ENCODE measurements at places on chromosomes 13 and 19.

DNA sequence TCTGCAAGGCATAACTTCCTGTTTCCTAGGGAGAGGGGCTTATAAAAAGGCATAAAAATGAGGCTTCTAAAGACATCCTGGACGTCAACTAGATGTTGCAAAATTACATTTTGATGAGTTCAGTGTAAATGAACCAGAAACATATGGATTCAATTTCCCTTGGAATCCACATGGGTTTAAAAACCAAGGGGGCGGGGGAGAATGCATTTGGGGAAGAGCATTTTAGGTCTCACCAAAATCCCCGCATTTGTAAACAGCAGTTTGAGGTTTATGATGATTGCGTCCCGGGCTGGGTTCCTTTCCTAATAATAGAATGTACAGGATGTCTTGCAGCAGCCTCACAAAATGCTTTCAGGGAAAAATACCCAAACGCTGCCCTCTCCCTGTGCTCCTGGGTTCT lies 407.8 kb downstream of the ZNF536 start:
- DNase-seq: no peak

DNA sequence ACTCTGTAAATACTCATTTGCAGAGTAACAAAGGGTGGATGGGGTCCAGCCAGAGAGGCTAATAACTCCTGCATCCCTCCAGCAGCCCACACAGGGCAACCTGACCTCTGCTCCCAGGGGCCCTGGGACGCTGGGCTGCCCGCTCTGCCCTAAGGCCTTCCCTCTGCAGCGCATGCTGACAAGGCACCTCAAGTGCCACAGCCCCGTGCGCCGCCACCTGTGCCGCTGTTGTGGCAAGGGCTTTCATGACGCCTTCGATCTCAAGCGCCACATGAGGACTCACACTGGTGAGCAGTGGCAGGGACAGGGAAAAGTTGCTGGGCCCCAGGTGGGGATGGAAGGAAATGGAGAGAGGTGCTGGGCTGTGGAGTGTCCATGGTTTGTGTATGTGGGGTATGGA lies 1.7 kb downstream of the OVOL3 start:
- DNase-seq: no peak

GRCh38 chr19:1387684-1388636 lies 4.3 kb downstream of the NDUFS7 start:
- DNase-seq: no peak

DNA sequence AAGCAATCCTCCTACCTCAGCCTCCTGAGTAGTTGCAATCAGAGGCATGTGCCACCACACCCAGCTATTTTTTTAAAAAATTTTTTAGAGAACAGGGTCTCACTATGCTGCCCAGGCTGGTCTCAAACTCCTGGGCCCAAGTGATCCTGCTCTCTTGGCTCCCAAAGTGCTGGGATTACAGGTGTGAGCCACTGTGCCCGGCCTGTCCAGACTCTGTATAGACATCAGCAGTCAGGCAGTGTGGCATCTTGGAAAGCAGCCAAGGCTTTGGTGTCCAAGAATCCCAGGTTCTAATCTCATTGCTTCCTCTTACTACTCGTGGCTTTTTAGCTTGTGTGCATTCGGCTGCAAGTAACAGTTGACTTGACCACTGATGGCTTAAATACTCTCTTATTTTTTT lies 43.4 kb downstream of the BICRA start:
- no peak for DNase-seq

GRCh38 chr19:16035601-16036297 lies 40.5 kb upstream of the TPM4 start:
- no peak for DNase-seq

- peak; percentile 25 for DNase-seq
Observed at GRCh38 chr13:22126433-22127021, 455.7 kb downstream of the FGF9 start.

- DNase-seq: no peak
Observed at GRCh38 chr13:91142572-91142971, 204.9 kb upstream of the MIR17HG start.

DNA sequence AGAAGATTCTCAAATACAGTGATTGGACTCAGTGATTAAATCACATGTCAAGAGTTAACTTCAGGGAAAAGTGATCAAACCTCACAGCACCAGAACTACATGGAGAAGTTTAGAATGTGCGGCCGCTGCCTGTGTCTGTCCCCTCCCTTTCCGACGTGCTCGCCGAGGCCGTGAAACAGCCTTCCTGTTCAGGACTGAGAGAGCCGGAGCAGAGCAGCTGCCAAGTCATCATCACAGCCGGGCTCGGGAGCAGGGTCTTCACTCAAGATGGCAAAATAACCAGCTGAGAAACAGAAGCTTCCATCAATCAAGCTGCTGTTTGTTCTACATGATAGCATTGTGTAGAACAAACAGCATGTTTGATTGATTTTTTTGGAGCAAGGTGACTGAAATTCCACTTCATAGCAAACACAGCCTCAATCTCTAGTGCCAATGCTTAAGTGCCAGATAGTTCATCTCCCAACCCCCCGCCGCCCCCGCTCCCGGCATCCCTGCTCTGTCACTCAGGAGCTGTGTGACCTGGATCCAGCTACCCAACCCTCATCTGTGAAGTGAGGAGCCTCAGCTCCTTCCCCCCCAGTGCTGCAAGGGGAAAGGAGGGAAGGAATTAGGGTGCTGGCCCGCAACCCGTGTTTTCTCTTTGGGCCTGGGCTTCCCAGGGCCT lies 70.6 kb downstream of the HSPH1 start:
- no peak for DNase-seq

- DNase-seq: peak; percentile 35
Observed at GRCh38 chr19:38395381-38396114, 7.1 kb downstream of the SPRED3 start.

DNA sequence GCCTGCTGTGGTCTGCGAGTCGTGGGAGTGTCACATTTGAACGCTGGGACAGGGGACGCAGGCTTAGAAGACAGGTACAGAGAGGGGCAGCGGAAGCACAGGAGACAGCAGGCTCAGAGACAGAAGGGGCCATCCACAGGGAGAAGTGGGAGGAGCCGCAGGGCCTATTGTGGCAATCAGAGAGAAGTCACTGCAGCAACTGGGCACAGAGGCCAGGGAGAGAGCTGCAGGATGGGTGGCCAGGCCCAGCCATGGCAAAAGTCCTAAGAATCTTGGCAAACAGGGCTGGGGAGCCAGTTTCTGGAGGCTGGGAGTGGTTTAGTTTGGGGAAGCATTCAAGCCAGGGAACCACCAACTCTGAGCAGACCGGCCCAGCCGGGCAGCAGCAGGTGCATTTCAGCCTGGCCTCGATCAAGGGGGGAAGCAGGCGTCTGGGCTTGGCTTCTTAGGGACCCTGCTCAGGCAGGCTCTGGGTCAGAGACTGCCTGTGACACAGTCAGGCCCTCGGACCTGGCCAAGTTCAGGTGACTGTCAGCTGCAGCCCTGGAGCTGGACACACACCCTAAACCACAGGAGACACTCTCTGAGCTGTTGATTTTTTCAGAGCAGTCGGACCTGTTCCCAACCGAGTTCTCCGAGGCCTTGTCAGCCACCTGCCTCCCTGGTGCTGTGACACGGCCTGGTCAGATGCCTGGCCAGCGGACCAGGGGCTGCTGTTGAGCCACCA lies 11.8 kb downstream of the SH3GL1 start:
- no peak for DNase-seq

DNA sequence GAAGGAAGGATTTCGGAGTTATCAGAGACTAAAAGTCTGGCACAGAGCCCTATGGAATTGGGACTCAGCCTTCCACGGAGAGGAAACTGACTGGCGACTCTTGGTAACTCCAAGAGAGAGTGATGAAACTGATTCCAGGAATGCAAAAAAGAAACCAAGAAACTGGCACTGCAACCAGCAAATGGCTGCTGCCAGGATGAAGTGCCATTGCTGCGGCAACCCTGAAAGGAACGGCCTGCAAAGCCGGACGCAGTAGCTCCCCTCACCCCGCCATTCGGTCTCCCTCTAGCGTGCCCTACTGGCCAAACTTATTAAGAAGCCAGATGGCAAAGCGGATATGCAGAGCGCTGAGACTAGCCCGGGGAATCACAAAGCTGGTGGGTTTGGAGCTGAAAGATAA lies 236.0 kb downstream of the PCDH9 start:
- no peak for DNase-seq

- DNase-seq: no peak
Observed at GRCh38 chr19:752652-753517, 2.0 kb downstream of the MISP start.

DNA sequence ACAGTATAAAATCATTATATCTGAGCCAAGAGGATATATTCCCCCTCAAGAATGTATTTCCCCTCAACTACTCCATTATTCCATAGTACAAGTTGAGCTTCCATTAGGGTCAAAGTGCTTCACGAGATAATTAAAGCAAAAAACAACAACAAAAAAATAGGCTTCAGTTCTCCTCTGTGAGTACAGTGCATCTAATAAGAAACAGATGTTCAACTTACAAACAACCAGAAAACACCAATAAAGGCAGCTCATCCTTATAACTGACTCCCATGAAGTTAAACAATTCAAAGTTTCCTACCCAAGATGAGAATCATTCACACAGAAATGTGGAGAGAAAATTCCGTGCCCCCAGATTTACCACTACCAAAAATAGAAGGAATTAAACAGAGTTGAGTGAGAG lies 854.4 kb downstream of the PCDH9 start:
- no peak for DNase-seq

DNA sequence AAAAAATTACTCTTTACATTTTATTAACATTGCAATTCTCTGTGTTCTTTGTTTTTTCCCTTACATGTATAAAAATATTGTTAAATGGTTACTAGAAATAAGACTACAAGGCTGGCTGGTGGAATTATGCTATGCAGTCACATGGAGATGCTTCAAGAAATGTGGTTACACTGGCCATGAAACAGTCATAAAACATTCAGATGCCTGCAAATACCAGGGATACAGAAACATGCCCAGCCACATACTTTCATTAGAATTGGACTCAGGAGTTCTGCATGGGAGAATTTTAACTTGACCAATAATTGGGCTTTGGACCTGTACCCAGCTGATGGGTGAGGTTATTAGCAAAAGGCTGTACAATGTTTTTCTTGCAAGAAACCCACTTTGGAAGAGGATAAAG lies 1407.7 kb upstream of the SLC10A2 start:
- DNase-seq: no peak

- DNase-seq: peak; percentile 49
Observed at GRCh38 chr19:10861103-10861651, 10.2 kb upstream of the CARM1 start.

- DNase-seq: no peak
Observed at GRCh38 chr19:22606212-22606553, 27.9 kb upstream of the ZNF492 start.

DNA sequence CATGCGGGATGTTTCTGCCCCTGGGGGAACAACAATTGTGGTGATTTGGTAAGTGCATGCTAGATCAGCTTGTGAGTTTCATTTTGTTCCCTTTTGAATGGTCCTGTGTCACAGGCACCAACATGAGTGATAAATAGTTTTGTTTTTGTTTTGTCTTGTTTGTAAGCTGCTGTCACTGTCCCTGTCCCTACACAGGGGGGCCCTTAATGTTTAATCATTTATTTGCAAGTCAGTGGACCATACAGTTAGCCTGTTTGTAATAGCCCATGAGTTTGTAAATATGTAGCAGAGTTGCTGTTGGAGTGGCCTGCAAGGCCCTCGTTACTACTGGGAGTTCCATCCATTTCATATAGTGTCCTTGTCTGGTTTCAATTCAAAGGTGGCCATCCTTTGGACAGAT lies 979.6 kb upstream of the SPRY2 start:
- no peak for DNase-seq

- DNase-seq: no peak
Observed at GRCh38 chr19:11165486-11166030, 10.0 kb upstream of the SPC24 start.

DNA sequence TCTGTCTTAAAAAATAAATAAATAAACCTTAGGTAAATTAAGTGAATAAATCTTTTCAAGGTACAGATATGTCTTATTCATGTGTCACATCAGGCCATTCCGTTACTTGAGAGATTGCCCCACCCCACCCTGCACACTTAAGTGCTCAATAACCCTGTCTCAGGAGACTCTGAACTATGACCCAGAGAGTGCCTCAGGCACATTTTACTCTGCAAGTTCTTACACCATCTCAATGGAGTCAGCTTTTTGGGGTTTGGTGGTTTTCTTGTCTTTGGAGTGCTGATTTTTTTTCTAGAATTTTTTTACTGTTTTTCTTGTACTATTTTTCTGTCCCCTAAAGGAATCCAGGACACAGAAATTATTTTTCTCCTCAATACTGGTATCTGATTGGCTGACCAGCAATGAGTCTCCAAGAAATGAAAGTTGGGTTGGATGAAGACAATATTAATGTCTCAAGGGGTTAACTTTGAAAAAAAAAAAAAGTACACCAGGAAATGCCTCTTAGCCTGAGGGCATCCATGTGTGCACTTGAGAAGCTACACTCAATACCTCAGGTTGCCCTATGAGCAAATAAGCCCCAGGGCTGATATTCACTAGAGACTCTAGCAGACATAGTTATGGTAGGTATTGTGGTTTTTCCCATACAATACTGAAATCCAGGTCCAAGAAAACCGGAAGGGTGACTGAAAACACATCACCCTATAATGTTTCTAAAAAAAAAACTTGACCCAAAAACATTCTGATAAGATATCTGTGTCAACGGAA lies 114.6 kb upstream of the ZNF91 start:
- no peak for DNase-seq

GRCh38 chr13:74144269-74144668 lies 10.1 kb upstream of the KLF12 start:
- DNase-seq: no peak

DNA sequence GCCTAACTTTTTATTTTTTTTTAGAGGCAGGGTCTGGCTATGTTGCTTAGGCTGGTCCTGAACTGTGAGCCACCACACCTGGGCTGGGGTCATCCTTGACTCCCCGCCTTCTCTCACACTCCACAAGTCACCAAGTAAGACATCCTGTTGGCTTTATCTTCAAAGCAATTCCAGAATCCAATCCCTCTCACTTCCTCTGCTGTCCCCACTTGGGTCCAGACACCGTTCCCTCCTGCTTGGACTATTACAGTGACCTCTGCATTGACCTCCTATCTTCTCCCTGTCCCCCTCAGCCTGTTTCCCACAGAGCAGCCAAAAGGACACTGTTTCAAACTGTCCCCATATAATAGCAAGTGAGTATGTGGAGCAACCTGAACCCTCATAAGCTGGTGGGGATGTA lies 4.7 kb upstream of the GNG8 start:
- no peak for DNase-seq

- DNase-seq: no peak
Observed at GRCh38 chr19:30316560-30317106, 55.6 kb upstream of the ZNF536 start.

DNA sequence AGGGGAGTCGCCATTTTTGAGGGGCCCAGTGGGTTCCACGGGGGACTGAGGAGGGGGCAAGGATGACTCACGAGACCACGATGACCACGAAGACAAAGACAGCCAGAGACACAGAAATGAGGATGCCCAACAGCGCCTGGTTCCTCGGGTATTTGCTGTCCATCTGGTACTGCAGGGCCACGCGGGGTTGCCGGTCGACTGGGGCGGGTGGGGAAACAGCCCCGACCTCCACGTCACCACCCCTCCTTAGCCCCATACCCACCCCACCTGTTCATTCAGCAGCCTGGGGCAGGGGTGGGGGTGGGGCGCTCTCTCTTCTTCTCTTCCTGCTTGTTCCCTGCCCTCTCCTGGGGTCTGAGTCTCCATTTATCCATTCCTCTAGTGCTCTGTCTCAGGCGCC lies 8.6 kb downstream of the IZUMO2 start:
- DNase-seq: no peak
